IMR-90 (cell line): ENCODE measurements at places on chromosomes 7 and 10.

GRCh38 chr7:86978808-86979506 is 80.5 kb downstream of the ELAPOR2 start:
- DNase-seq: no peak

DNA sequence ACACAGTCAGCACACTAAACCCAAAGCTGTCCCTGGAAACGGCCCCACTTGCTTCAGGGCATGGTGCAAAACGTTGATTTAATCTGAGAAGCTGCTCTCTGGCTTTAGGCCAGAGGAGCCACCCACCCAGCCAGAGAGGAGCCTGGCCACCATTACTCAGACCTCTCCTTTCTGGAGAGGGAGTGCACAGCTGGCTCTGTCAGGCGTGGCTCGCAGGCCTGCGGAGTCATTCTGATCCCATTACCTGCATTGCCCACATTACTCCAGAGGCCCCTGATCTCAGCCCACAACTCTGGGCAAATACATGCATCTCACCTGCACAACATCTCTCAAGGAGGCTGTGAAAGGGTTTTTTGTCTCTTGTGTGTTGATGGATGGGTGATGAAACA is 370.0 kb upstream of the IGFBP3 start:
- DNase-seq: peak; percentile 54

- DNase-seq: peak; percentile 98
Measured at GRCh38 chr7:36119005-36119706, 33.9 kb upstream of the EEPD1 start.

DNA sequence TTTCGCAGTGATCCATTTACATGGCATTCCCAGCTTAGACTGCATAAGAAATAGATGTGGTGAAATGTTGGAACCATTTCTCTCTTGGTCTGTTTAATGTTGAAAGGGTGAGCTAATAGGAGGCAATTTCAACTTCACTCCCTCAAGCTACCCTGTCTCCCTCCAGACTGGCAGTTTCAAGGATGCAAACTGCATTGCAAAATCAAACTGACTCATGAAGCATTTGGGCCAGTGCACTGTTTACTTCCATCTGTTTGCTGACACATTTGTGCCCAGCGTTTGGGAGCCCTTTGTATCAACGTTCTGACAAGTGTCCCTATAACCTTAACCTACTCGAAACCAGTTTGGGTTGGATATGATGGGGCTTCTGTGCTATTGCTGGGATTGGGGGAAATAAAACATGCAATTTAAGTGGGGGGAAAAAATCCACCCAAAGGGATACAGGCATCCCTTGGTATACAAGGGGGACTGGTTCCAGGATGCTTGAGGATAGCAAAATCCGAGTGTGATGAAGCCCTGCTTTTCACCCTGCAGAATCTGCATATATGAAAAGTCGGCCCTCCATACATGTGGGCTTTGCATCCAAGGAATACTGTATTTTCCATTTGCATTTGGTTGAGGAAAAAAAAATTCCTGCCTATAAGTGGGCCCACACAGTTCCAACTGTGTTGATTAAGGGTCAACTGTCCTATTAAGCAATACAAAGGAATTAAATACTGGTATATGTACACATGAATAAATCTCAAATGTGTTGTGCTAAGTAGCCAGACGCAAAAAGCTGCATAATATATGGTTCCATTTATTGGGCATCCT is 15.6 kb downstream of the RHEB start:
- DNase-seq: peak; percentile 91

DNA sequence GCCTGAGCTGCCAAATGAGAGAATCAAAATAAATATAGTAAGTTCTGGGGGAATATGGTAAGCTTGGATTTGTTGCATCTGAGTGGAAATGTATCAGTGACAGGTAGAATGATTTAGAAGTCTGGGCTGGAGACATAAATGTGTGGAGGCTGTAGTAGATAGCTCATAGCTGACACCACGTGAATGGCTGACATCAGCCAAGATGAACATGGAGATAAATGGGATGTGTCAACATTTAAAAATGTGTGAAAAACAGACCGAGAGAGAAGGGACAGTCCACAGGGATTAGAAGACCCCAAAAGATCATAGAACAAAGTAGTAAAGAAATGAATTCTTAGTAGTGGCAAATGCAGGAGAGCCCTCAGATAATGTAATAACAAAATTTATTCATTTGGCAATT is 40.9 kb downstream of the NAMPT start:
- DNase-seq: no peak

GRCh38 chr7:155141562-155141961 is 71.4 kb downstream of the HTR5A start:
- DNase-seq: no peak
